ENCODE measurements at places on chromosomes 3 and 15.

DNA sequence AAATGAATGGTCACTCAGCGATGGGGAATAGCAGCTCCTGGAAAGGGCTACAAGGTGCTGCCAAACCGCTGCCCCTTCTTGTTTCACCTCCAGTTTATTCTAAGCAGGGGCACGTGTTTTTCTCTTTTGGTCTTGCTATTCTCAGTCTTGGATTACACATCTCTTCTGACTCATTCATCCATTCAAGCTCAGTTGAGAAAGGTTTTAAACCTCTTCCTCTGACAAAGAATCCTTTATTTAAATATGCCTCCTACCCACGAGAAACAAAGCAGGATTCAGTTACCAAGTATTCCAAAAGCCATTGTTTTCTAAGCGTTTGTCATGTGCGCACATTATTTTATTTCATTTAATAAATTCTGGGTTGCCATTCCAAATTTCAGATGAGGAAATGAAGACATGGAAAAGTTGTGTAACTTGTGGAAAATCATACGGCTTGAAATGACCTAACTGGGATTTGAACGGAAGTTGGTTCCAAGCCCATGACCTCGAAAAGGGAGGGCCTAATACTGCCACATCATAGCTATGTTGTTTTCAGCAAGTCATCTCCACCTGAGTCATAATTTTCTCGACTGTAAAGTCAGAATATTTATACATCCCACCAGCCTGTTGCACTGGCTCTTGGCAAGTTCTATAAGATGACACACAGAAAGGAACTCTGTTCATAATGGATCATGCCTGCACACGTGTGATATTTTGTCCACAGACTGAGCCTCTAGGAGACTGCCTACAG is 292.0 kb upstream of the SLCO3A1 start:
- DNase-seq, result peak; percentile 73

DNA sequence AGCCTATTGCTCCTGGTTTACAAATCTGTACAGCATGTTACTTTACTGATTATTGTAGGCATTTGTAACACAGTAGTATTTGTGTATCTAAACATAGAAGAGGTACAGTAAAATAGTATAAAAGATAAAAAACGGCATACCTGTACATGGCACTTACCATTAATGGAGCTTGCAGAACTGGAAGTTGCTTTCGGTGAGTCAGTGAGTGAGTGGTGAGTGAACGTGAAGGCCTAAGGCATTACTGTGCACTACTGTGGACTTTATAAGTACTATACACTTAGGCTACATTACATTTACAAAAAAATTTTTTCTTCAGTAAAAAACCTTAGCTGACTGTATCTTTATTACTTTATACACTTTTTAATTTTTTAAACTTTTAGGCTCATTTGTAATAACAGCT is 90.9 kb downstream of the RAP2B start:
- DNase-seq, result no peak

- no peak for DNase-seq
Measured at GRCh38 chr3:23726811-23727548, 78.8 kb upstream of the UBE2E1 start.

GRCh38 chr3:89440386-89440785 is 333.0 kb downstream of the EPHA3 start:
- DNase-seq, result no peak

DNA sequence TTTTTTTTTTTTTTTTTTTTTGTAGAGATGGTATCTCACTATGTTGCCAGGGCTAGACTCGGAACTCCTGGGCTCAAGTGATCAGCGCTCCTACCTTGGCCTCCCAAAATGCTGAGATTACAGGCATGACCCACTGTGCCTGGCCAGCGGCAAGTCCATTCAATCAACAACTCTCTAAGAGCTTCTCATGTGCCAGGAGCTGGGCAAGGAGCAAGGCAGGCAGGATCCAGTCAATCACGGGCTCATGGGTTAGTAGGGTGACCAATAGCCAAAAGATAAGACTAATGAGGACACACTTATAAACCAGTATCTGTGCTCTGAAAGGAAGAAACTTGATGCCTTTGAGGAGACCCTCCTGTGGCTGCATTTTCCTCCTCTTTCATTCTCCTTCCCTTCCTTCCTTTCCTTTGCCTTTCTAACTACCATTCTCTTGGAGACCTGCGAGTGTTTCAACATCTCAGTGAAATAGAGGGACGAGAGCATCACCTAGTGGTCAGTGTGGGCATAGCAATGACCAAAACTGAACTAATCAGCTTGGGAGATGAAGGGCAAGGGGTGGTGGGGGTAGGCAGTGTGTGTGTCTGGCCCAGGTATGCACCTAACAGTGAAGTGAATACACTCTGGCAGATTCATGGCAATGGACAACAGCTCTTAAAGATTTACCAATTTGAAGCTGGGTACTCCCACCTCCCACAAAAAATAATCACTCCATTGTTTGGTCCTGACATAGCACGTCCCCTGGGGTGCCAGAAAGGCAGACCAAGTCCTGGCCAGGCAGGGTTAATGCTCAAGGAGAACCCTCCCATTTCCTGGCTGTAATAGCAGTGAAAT is 6.3 kb downstream of the RPP25 start:
- DNase-seq, result peak; percentile 64

DNA sequence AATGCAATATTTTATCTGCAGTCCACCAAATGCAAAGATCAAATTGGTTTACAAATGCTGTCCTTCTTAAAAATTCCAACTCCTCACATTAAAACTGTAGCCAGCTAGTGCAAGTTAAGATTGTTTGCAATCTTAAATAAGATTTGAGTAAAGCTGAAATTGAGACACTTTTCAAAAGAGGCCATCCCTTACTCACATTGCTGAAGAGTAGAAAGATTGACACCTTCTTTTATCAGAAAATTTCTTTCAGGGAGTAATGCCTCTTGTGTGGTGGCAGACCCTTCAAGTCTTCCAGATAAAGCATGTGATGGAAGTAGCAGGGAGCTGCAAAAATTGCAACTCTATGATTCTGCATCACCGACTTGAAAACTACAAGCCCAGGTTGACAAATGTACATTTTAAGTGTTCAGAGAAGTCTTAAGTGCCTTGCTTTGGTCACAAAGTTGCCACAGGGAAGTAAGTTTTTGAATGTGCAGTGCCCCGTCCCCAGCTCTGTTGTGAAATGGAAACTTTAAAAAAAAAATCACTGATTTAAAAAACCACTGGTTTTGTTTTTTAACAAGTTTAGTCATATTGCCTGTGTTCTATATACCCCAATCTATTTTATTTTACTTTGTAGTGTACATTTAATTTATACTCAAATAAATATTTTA is 12.6 kb downstream of the CD86 start:
- no peak for DNase-seq

DNA sequence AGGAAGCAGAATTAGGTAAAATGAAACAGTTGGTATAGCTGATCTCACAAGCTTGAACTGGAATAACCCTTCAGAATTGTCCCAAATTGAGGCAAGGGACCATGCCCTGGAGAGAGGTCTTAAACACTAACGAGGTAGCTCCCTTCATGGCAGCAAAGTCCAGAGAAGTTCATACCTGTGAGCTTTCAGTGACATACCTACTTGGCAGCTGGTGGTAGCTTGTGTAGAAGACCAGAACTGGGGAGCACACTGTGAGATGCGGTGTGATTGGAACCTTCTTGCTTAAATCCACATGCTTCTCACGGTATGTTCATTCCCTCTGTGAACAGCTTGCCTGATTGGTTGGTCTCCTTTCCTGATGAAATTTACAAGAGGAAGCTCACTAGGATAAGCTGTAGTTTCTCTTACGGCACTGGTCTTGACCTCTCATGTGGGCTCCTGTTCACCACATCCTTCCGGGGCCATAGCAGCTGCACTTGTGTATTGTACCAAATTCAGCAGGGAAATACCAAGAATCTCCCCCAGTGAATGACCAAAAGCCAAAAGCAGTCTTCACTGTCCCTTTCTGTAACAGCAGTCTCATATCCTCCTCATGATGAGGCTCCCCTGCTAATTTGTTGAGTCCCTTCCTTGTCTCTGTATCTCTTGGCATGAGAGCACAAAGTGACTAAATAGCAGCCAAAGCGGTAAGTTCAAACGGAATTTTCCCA is 483.7 kb upstream of the FRG2C start:
- no peak for DNase-seq

- DNase-seq, result no peak
Measured at GRCh38 chr3:124078953-124079911, 87.3 kb upstream of the ROPN1 start.

DNA sequence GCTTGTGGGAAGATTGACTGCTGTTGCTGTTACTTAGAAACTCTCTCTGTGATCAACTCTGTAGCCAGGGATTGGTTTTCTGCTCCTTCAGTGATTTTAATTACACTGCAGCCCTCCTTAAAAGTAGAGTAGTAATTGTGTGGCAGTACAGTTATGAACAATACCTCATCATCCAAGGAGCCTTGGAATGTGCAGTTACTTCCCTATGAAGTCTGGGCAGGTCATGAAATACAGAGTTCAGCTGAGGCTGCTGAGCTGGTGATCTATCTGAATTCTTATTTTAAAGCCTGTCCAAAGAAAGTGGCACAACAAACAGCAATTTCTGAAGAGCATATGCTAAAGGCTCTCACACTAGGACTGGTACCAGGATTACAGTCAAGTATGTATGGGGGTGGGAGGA is 37.4 kb upstream of the MRPL3 start:
- no peak for DNase-seq

GRCh38 chr3:101936419-101937356 is 87.4 kb downstream of the NFKBIZ start:
- peak; percentile 75 for DNase-seq

GRCh38 chr3:14297784-14298236 is 104.6 kb upstream of the SLC6A6 start:
- no peak for DNase-seq

GRCh38 chr3:67559029-67559605 is 95.3 kb downstream of the SUCLG2 start:
- no peak for DNase-seq

DNA sequence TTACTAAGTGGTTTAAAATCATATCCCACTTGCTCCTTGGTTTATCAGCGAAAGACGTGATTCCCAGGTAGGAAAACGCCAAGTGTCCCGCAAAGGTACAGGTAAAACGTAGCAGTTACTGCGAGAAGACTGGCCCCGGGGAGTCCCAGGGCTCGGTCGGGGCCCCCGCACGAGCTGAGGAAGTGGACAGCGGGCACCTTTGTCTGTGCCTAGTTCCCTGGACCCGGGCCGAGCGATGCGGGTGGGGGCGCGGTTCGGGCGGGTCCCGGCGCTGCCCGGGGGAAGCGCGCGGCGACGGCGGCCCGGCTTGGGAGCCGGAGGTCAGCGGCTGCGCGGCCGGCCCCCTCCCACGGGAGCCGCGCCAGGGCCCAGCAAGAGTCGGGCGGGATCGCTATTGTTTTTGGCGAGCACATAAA is 864 bp upstream of the NEO1 start:
- peak; percentile 9 for DNase-seq

GRCh38 chr15:85404176-85404917 is 23.9 kb downstream of the AKAP13 start:
- DNase-seq, result no peak

DNA sequence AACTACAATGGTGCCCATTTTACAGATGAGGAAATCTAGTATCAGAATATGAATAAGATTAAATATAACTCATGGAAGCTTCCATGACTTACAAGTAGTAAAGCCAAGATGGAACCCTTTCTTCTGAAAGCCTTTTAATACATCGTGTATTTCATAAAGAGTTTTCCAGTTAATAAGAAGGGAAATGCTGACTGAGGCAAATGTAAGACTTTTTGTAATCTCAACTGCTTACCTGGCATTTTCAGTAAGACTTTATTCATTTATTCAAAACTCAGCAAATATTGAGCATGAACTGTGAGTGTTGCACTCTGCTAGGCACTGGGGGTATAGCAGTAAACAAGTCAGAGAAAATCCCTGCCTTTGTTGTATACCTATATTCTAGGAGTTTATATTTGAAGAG is 256.4 kb upstream of the THRB start:
- no peak for DNase-seq

DNA sequence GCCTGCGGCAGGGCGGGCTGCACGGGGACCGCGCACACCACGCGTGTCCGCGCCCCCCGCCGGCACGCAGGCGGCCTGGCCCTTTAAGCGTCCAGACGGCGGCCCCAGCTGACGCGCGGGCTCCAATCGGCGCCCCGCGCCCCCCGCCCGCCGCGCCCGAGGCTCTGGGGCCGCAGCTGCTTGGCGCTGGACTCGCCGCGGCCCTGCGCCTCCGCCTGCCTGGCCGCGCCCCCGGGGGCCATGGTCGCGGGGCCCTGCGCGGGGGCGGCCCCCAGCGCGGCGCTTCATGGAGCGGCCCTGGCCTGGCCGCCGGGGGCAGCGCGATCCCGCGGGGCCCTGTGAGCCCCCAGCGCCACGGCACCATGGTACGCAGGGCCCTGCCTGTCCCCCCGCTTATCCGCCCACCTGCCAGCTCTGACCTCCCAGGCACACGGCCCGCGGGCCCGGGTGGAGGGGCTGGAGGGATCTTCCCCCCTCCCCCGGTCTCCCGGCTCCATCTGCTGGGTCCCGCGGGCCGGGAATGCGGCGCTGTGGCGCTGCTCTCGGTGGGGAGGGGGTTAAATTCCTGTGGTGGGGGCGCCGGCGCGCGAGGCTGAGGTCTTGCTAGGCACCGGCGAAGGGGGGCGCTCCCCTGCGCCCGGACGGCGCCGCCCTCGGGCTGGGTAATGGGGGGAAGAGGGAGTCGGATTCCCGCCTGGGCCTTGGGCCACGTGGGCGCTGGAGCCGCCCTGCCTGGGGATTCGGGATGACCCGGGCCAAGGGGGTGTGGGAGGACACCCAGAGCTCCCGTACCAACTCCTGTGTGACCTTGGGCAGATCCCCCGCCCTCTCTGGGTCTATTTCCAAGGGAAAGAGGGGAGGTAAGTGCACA is 1.1 kb downstream of the ZBTB47 start:
- DNase-seq, result peak; percentile 74

DNA sequence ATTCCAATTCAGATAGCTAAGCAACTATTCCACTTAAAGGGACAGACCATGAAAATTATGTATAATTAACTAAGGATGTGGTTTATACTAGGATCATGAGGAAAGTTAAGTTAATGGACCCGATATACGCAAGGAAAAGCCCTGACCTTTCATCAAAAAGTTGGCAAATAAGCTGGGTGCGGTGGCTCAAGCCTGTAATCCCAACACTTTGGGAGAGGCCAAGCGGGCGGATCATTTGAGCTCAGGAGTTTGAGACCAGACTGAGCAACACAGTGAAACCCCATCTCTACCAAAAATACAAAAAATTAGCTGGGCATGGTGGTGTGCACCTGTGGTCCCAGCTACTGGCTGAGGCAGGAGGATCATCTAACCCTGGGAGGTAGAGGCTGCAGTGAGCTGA is 39.6 kb downstream of the SCAP start:
- no peak for DNase-seq

GRCh38 chr3:189629803-189630455 is 1.3 kb upstream of the TP63 start:
- DNase-seq, result no peak

DNA sequence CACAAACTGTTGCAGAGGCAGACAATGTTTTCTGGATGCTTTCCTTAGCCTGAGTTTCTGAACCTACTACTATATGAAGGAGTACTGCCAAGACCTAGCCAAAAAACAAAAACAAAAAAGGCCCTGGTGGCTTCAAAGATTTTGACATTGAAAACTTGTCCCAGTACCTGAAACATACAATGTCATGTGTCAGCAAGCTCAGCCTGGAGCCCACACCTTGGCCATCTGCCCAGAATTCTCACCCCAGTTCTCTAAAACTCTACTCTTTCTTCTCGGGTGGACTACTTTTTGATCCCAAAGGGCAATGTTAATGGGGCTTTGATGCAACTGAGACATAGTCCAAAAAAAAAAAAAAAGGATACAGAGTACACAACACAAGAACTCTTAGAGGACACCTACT is 81.4 kb downstream of the FAM174B start:
- DNase-seq, result no peak

Data from NCI-H226 (cell line).